ENCODE measurements at places on chromosomes 1 and 21.

- DNase-seq: no peak
Observed at GRCh38 chr1:247301176-247301540, 30.5 kb downstream of the ZNF496 start.

DNA sequence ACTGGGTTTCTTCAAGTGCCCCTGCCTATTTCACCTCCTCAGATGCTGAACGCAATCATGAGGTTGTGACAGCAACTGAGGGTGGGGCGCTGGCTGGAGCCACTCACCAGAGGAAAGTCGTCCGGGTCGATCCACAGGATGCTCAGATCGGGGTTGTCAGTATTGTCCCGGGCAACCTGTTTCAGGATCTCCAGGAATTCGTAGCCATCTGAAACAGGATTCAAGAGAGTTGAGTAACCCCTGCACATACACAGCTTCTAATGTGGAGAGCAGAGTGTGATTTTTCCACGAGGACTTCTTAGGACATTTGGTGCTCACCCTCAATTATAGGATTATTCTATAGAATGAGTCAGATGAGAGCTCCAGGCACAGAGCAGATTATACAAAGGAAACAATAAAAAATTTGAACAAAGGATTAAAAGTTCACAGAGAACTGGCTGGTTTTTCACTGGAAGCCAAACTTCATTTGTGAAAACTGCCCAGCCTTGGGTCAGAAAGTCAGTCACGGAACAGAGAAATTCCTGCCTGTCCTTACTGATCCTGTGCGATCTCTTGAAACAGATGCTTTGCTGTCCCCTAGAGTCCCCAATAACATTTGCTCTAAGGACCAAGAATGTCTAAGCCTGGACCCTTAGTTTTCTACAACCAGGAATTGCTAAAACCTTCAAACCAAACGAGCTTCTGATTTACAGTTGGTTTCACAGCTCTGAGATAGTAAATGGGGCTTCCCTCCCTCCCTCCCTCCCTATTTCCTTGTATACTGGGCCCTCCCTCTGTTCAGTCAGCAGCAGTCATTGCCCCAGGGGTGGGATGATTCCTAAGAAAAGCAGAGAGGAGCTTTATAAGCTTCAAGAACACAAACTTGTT lies 63.2 kb downstream of the CASQ2 start:
- no peak for DNase-seq

GRCh38 chr1:81650776-81651175 lies 150.0 kb upstream of the ADGRL2 start:
- no peak for DNase-seq

DNA sequence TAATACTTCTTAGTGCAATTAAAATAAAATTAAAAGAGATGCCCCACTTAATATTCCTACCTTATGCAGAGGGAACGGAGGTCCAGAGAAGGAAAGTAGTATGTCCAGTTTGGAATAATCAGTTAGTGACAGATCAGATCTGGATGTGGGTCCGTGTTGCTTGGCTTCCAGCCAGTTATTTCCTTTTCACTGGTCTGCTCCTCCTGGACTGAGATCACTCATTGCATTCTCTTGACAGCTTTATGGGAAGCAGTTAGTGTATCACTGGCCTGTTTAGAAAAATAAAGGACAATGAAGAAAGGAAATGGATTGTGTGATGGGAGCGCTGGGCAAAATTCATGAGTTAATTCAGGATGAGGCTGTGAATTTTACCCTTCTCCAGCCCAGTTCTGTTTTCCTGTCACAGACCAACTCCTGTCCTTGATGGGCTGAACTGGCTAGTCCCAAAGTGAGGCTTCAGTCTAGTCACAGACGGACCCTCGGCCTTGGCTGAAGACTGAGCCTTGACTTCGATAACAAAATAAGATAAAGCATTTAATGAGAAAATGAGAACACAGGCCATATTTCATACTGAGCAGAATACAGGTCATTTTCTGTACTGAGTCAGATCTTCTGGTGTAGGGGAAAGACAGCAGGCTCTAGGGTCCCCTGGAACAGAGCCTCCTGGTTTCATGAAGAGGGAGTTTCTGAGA lies 85.2 kb upstream of the TRABD2B start:
- DNase-seq: no peak

GRCh38 chr1:72837781-72838180 lies 555.4 kb upstream of the NEGR1 start:
- DNase-seq: no peak

Measured in activated CD4-positive, alpha-beta T cell treated with anti-CD3 and anti-CD28 coated beads, Interleukin-2, amount 50 U/mL, for 1 hour (primary cell).